Stimulated activated effector memory CD8-positive, alpha-beta T cell treated with anti-CD3 and anti-CD28 coated beads, Interleukin-12 subunit alpha, Interleukin-12 subunit beta, amount 100 ng/mL, for 72 hours (primary cell): ENCODE measurements at places on chromosomes 4 and X.

DNA sequence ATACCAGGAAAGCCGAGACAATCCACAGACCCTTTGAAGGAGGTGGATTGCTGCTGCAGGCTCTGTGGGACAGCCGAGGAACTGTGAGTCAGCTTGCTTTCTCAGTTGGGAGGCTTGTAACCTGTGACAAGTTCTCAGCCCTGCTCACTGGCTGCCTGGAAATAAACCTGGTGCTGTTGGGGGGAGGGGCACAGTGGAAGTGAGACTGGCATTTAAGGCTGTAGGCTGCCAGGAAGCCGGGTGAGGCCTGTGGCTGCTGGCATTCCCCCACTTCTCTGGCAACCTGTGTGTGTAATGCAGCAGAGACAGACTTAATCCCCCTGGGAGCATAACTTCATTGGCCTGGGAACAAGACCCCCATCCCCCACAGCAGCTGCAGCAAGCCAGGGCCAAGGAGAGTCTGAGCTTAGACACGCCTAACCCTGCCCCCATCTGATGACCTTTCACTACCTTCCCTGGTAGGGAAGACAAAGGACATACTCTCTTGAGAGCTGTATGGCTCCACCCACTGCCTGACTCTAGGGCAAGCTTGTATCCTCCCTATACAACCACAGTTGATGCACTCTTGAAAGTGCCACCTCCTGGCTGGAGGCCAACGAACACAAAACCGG is 64.1 kb downstream of the ALPK1 start:
- DNase-seq, result no peak

- no peak for DNase-seq
These were observed 330.9 kb downstream of the SPOCK3 start for GRCh38 chr4:166903408-166903807.

- DNase-seq, result no peak
These were observed 109.0 kb downstream of the ENOX2 start for GRCh38 chrX:130793975-130794374.

DNA sequence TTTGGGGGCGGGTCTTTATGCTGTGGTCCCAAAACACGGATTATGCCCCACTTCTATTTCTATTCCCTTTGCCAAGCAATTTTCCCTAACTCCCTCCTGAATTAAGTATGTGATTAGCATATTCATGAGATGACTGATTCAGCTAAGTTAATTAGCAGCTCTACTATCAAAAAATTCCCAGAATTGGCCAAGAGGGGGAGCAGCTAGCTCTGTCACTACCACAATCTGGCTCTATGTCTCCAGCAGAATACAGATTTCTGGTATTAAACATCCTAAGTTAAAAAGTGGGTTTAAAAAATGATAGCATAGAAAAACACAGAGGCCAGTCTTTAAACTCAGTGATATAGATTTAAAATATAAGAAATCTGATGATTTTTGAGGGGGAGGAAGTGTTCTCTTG is 80.3 kb downstream of the GPC4 start:
- no peak for DNase-seq

DNA sequence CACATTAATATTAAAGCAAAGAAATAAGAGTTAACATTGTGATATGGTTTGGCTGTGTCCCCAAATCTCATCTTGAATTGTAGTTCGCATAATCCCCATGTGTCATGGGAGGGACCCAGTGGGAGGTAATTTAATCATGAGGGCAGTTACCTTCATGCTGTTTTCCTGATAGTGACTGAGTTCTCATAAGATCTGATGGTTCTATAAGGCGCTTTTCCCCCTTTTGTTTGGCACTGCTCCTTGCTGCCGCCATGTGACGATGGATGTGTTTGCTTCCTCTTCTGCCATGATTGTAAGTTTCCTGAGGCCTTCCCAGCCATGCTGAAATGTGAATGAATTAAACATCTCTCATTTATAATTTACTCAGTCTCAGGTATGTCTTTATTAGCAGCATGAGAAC is 153.8 kb upstream of the GALNT7 start:
- no peak for DNase-seq

DNA sequence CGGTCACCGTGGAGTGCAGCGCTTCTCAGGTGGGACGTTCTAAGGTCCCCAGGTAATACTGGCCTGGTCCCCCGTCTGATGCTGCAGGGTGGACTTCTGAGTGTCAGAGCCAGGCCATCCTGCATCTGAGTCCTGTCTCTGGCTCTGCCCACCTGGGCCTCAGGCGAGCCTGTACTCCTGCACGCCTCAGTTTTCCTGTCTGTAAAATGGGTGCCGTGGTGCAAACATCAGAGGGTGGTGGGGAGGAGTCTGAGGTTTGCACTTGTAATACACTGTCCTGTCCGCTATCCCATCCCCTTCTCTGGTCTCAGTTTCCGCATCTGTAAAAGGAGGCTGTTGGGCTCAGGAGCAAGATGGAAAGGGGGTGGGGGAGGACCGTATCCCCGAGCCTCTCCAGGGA is 41.3 kb downstream of the SORCS2 start:
- no peak for DNase-seq

DNA sequence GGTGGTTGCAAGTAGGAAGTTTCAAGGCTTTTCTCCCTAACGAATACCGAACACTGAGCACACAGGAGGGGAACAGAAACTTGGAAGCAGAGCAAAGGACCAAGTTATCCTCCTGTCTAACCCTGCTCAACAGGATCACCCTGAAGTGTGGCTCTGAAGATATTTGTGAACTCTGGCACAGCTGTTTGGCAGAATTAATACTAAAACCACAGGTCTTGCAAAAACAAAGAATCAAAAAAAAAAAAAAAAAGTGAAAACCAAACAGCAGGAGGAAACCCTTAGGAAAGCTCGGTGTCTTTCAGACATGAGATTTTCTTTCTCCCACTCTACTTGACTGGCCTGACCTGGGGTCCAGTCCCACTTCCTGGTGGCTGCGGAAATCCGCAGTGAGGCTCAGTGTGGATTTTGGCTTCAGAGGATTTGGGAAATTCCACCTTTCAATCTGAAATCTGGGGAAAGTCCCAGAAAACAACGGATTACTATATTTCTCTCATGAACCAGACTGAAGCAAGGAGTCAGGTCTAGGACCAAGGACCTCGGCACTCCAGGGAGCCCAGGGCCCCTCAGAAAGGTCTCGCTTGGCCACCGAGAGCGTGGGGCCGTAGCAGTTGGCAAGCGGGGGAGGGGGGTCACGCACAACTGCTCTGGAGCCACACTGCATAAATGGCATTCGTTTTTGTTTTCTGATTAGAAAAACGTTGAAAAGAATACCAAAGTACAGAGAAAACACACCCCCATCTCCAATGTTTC is 867 bp downstream of the TIFA start:
- DNase-seq, result no peak

DNA sequence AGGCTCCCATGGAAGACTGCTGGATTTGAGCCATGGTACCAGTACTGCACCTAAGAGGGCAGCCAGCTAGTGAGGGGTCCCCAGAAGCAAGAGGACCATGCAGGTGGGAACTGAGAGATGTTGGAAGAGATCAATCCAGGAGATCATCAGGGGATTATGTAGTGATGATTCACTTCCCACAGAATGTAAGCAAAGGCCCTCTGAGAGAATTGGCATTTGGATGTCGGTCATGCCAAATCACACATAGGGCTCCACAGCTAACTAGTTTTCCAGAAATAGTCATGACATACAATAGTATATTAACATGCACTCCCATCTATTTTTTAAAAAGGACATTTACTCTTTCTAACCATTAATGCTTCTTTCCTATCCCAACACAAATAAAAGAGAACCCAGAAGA is 112.5 kb downstream of the RASGEF1B start:
- DNase-seq, result no peak

DNA sequence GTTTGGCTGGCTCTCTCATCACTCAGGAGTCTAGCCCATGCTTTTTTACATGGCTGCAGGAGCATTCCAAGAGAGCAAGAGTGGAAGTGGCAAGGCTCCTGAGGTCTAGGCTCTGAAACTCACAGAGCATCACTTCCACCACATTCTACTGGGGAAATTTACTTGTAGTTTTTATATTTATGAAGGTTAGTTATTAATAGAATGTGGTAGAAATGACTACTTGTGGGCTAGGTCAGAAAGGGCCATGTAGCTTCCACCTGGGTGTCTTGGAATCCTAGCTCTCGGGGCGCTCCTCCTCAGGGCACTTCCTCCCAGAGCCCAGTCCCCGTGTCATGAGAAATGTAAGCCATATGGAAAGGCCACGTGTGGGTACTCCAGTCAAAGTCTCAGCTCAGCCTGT is 127.0 kb upstream of the CASK start:
- no peak for DNase-seq

GRCh38 chr4:26330186-26330787 is 9.5 kb downstream of the RBPJ start:
- DNase-seq, result no peak

DNA sequence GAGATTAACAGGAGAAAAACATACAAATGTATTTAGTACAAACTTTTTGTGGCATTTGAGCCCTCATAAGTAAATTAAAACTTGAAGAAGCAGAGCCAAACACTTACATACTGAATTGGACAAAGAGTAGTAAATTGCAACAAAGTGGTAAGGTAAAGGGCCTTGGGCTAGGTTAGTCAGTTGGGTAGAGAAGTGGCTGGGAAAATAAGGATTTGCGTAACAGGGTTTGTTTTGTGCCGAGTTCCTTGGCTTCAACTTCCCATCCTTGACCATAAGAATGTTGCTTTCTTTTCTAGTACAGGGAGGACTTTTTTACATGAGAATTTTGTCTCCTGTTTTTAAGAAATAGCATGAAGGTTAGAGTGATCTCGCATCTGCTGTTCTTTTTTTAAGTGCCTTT is 33.3 kb upstream of the DSPP start:
- no peak for DNase-seq

GRCh38 chr4:24237709-24238108 is 346.6 kb downstream of the DHX15 start:
- no peak for DNase-seq

GRCh38 chrX:75301060-75301459 is 27.2 kb downstream of the UPRT start:
- DNase-seq, result no peak

GRCh38 chrX:11899091-11899490 is 141.1 kb downstream of the MSL3 start:
- DNase-seq, result no peak

DNA sequence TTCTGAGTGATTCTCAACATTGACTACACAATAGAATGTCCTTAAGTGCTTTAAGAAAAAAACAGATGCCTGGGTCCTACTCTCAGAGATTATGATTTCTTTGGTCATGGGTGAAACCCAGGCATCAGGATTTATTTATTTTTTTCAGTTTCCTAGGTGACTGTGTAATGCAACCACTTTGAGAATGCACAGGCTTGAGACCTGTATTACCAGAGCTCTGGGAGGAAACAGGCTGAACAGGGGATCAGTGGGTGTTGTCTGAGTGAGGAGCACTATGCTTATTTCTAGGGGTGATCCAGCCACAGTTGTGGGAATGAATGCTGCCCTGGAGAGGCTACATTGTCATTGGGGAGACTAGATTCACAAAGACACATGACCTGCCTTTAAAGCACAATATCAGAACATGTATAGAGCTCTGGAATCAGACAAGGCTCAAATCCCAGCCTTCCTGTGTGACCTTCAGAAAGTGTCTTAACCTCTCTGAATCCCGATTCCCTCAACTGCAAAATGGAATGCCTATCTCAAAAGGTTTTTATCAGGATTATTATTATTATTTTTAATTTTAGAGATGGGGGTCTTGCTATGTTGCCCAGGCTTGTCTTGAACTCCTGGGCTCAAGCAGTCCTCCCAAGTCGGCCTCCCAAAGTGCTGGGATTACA is 61.6 kb upstream of the PRPS1 start:
- DNase-seq, result no peak

GRCh38 chr4:148495463-148495862 is 53.2 kb upstream of the NR3C2 start:
- no peak for DNase-seq

GRCh38 chrX:39002466-39002865 is 201.2 kb downstream of the MID1IP1 start:
- no peak for DNase-seq

- DNase-seq, result no peak
These were observed 131.6 kb upstream of the TRIM2 start for GRCh38 chr4:153072661-153073060.

GRCh38 chr4:7238300-7238960 is 46.1 kb downstream of the SORCS2 start:
- DNase-seq, result no peak

DNA sequence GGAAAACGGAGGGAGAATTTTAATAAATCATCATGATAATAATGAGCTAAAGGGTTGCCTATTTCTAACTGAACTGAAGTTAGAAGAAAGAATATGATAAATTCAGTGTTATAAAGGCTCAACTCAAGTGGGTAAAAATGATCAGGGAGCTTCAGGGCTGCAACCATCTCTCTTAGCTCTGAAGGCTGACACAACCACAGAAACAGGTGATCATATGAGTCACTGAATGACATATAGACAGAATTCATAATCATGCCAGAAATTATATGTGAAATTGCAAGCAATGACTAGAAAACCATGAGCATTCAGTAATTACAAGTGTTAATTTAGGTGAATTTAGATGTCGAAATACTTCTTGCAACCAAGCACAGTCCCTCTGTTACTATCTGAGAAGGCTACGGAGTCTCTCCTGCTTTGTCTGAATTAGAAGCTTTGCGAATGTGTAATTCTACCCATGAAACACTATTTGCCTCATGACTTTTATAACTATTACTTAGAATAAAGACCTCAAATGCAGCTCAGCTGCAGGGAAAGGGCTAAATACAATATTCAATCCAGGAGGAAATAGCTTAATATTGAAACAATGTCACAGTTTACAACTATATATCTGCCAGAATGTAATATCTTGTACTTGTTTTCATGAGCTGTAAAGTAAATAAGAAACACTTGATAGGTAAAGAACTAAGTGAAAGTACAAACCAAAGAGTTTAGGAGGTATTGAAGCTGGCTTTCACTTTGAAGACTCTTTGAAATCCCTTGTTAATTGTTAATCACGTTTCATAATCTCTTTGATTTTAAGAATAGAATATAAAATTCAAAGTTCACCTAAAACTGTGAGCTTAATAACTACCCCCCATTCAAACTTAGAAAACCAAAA is 1972.6 kb downstream of the ARAP2 start:
- no peak for DNase-seq

DNA sequence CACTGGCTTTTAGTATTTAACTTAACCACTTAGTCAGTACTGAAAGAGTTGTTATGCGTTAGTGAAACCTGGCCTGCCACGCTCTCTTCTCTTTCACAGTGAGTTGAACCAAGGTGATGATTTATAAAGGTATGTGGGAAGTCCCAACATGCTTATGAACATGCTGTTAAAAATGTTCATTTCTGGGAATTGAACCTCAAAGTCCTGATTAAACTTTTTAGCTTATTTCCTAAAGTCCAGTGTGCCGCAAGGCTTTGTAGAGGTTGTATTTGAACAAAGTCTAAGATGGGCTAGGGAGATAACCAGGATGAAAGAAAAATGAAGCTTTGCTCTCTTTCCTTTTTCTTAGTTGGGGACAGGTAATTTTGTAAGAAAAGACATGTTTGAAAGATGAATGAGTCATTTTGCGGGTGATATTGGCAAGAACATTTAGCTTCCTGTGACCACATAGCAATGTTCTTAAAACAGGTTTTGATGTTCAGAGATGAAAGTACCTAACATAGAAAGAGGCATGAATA is 270.3 kb downstream of the DTHD1 start:
- DNase-seq, result no peak

DNA sequence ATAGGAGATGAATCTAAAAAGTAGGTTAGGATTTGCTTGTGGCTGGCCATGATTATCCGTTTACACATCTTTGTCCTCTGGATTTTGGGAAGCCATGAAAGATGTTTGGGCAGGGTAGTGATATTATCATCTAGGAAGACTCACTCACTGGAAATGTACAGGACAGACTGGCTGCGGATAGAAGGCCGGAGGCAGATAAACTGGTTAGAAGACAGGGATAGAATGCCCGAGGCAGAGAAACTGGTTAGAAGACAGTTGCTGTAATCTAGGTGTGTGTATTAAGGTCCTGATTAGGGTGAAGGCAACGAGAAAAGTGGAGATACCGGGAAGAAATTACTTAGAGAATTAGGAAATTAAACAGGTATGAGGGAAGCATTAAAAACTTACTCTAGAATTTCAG is 68.8 kb downstream of the SPRY1 start:
- no peak for DNase-seq
